Myocyte (in vitro differentiated cells): ENCODE measurements at places on chromosomes 2 and 18. TPM values are rescaled to one million over a fixed set of nuclear protein-coding genes. Genes with fewer than 3 reads are reported as not detected.

Gene KIAA2012
- total RNA-seq = not detected in 2 replicates

Gene LYPD1
- total RNA-seq = 0.64 TPM in 1 of 2 replicates, not detected in the other

GRCh38 chr2:214244847-214245246 is 166.0 kb upstream of the VWC2L start:
- peak; percentile 33 for DNase-seq

GRCh38 chr2:19362755-19363473 is 4.5 kb upstream of the OSR1 start:
- DNase-seq = peak; percentile 92

DNA sequence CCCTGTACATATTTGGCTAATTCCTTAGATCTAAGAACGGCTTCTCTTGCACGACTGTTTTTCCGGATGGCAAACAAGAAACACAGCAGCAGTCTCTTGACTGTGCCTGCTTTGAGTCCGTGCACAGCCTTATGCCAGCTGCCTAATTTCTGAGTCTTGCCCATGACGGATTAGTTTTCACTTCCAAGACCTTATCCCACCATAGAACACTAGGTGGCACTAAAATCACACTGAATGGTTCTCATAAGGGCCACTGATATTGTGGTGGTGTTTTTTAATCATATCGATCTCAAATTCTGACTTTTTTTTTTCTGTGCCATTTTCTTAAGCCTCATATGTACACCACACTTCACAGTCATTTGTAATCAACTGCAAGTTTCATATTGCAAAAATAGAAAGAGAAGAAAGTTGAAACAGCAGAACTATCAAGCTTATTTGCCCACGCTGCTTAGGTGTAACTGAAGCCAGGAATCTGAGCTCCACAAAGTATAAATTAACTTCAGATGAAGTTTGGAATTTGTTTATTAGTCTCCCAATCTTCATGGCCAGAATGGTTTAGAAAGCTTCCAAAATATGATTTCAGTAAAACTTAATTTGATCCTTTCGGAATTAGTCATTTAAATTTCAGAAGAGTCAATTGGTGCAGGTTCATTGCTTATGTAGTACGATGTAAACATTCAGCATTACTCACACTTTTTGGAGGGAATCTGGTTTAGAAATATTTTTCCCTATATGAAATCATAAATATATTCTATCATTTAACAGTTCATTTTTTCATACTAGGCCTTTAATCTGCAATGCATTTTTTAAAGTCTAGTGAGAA is 45.5 kb upstream of the SCN7A start:
- DNase-seq = peak; percentile 86

- no peak for DNase-seq
Measured at GRCh38 chr2:186637497-186637800, 47.6 kb downstream of the ITGAV start.

- DNase-seq = no peak
Measured at GRCh38 chr2:36339607-36340218, 15.9 kb upstream of the CRIM1 start.

GRCh38 chr2:233265899-233266431 is 14.5 kb downstream of the ATG16L1 start:
- no peak for DNase-seq

- no peak for DNase-seq
Measured at GRCh38 chr2:134258684-134259388, 5.0 kb downstream of the MGAT5 start.

DNA sequence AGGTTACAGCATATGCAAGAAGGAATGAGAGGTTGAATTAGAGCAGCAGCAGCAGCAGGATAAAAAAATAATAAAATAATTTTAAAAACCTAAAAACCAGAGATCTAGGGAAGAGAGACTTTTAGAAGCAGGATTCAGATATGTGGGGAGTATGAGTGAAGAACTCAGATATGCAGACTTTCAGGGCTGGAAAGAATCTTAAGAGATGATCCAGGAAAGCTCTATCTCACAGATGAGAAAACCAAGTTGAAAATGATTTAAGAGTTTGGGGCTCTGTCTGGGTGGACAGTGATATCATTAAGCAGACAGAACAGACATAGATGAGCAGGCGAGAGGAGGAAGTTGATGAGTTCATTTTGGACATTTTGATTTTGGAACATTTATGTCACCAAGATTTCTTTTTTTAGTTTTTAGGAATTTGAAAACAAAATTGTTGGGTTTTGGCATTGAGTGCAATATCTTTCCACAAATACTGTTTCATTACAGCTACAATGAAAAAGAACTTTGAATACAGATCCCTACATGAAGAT is 31.8 kb downstream of the BCL2 start:
- no peak for DNase-seq

Gene FER1L5
- not detected in 2 replicates for total RNA-seq

DNA sequence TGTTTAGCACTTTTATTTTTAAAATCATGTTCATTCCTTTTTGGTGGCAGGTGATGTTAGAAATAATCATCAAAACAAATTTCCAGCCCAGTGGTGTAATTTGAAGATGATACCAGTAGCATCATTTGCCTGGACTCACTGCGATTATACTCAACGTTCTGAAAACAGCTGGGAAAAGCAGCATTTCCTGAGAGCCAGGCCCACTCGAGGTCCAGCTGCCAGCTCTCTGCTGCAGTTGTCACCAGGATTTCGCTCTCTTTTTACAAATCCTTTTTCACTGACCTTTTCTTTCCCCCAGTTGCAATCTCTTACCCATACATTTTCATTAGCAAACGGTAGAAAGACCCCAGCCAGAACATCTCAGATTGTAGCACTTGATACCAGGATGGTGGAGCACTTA is 110.6 kb upstream of the LYPD1 start:
- peak; percentile 2 for DNase-seq

DNA sequence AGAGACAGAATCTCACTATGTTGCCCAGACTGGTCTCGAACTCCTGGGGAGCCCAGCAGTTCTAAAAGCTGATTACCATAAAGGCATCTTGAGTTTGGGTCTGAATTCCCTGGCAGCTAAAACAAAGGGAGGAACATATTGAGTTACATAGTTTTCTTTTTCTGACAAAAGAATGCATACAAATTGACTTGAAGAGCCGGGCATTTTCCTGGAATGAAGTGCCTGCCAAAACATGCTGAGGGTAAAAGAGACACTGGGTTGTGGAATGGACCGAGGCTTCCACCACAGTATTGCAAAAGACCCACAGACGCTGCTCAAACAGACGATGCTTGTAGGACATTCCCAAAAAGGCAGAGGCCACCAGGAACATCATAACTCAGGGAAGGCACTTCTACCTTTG is 35.1 kb upstream of the ROCK2 start:
- DNase-seq = peak; percentile 50

GRCh38 chr2:25379535-25379934 is 37.8 kb upstream of the DNMT3A start:
- no peak for DNase-seq

- DNase-seq = no peak
Measured at GRCh38 chr18:45458033-45458432, 157.2 kb upstream of the SLC14A2 start.

- DNase-seq = no peak
Measured at GRCh38 chr2:171475979-171476378, 42.0 kb downstream of the DCAF17 start.

DNA sequence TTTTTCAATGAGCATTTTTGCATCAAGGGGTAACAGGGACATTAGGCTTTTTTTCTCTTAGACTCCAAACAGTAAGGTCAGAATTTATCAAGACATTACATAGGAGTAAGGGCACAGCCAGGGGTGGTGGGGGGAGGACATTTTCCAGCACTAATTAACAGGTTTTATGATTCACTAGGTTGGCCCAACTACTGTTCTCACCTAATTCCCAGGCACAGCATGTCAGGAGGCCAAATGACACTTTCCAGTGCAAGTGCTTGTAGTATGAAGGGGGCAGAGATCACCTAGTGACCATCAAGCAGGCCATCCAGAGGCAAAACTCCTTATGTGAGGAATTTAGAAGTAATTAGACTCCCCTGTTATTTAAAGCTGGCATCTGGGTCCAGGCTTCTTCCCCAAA is 3.9 kb upstream of the MBD2 start:
- no peak for DNase-seq

DNA sequence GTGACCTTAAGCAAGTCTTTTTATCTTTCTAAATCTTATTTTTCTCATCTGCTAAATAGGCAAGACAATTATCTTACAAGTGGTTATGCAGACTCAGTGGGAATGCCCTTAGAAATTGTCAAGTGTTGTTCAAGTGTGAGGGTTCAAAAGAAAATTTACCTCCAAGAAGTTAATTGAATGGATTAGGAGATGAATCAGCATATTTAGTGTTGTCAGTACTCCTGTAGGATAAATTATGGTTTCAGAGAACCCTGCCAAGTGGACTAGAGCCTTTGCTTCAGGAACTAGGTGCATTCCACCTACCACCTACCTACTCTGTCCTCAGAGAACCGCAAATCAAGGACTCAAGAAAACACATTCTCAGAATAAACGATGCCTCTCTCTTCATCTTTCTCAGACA is 69.8 kb upstream of the KCTD1 start:
- no peak for DNase-seq

- no peak for DNase-seq
Measured at GRCh38 chr18:79387615-79388014, 8.1 kb upstream of the NFATC1 start.

Gene GAL3ST2
- total RNA-seq = 0.47 TPM in 1 of 2 replicates, not detected in the other

DNA sequence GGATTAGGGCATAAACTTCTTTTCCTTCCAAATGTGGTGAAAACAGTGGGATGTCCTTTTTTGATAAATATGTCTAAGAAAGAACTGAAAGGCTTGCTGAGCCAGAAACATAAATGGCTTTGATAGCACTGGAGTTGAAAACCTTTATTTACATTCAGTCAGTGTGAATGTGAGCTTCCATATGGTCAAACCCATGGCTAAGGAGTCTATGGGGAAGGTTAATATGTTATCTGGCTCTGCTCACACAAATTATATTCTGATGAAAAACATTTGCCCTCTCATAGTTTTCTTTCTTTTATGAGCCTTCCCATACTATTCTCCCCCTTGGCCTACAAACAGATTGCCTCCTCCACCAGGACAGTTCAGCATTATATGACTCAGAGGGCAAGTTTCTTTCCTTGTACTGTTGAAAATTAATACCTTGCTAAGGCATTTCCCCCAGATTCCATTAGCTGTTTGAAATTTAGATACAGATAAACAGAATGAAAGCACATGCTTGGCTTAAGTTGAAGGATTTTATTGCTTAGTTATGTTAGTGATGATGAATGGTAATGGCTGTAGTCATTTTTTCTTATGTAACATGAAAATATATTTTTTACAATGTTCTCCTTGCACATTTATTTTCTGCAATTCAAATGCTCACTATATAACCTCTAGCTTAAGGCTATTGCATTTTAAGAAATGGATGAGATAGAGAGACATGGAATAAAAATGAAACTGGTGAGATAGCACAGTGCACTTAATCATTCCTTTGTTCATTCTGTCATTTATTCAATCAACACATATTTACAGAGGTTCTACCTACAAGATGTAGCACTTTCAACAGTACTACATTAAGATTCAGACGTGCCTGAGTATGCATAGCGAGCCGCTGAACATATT is 544.1 kb downstream of the LRRTM4 start:
- DNase-seq = no peak

DNA sequence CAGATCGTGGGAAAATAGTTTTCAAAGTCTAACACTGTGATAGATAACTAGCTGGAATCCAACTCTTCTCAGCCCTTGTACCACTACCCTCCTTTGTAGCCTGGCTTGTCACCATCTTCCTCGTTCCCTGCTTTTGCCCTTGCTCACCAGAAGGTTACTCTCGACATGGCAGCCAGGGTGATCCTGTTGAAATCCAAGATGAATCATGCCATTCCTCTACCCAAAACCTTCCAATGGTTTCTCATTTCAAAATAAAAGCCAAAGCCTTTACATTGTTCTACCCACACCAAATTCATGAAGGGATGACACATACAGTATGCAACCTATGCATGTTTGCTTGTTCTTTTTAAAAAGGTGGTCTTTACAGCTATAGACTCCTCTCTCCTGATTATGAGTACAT is 45.7 kb downstream of the STAT4 start:
- no peak for DNase-seq

- peak; percentile 22 for DNase-seq
Measured at GRCh38 chr2:237860273-237860935, 981 bp downstream of the RAMP1 start.

DNA sequence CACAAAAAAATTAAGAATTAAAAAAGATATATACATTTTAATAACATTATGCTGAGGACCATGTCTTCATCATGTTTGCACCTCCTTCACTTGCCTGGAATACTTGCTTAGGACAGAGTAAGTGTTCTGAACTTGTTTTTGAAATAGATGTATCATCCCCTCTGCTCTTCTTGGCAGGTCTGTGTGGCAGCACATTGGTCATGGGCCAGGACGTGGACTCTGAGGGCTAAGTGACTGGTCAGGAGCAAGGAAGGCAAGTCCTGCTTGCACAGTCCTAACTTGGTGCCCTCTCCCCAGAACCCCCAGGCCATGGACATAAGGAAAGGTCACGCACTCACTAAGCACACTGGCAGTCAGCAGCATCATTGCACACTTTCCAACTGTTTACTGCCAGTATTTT is 95.8 kb downstream of the PTPRM start:
- no peak for DNase-seq

Gene C2orf66
- total RNA-seq = not detected in 2 replicates

Gene RUFY4
- total RNA-seq = 0.08 TPM in 1 of 2 replicates, not detected in the other

Gene UGT1A4
- total RNA-seq = not detected in 2 replicates

GRCh38 chr2:222709191-222709891 is 37.9 kb downstream of the MOGAT1 start:
- peak; percentile 100 for DNase-seq

GRCh38 chr18:45748501-45748900 is 24.5 kb downstream of the SLC14A1 start:
- peak; percentile 22 for DNase-seq

GRCh38 chr18:48364146-48364545 is 45.0 kb downstream of the ZBTB7C start:
- DNase-seq = no peak

- DNase-seq = no peak
Measured at GRCh38 chr2:233119806-233120205, 59.7 kb downstream of the INPP5D start.

- DNase-seq = no peak
Measured at GRCh38 chr2:110732422-110733413, at the start of gene ACOXL. ACOXL (plus strand) TSS chr2:110732573; CDS start chr2:110768390, 35,817 bp downstream.

Gene KLHL30
- 59.5 and 61.3 TPM in 2 replicates for total RNA-seq

- DNase-seq = peak; percentile 63
Measured at GRCh38 chr2:219509780-219510511, 4.3 kb upstream of the ASIC4 start.

Gene FBXO41
- total RNA-seq = 2.6 and 7.3 TPM in 2 replicates

Gene KCNG2
- 0.08 and 0.42 TPM in 2 replicates for total RNA-seq

DNA sequence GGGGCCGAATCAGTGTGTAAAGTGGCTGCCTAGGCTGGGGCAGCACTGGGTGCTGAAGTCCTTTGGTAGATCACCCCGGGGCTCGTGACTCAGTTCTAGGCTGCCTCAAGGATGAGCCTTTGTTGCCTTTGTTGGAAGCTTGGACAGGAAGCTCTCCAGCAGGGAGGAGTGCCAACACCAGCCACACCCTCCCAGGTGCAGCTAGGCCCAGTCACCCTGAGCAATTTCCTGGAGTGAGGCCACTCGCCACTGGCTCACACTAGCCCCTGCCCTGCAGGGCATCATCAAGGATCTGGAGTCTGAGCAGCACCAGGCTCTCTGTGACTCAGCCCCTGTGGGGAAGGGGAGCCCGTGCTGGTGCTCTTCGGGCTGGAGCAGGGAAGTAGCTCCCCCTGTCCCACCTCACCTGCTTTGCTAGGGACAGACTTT is 6.7 kb upstream of the SDC1 start:
- DNase-seq = peak; percentile 35

Gene LINC00305
- not detected in 2 replicates for total RNA-seq
